Stimulated activated CD4-positive, alpha-beta T cell treated with anti-CD3 and anti-CD28 coated beads, Interleukin-12 subunit alpha, Interleukin-12 subunit beta, amount 100 ng/mL, for 24 hours (primary cell): ENCODE measurements at places on chromosomes 2 and 18.

- DNase-seq: no peak
Observed at GRCh38 chr18:70384181-70384790, 95.4 kb downstream of the SOCS6 start.

- DNase-seq: no peak
Observed at GRCh38 chr2:54486766-54487165, 30.6 kb downstream of the SPTBN1 start.

DNA sequence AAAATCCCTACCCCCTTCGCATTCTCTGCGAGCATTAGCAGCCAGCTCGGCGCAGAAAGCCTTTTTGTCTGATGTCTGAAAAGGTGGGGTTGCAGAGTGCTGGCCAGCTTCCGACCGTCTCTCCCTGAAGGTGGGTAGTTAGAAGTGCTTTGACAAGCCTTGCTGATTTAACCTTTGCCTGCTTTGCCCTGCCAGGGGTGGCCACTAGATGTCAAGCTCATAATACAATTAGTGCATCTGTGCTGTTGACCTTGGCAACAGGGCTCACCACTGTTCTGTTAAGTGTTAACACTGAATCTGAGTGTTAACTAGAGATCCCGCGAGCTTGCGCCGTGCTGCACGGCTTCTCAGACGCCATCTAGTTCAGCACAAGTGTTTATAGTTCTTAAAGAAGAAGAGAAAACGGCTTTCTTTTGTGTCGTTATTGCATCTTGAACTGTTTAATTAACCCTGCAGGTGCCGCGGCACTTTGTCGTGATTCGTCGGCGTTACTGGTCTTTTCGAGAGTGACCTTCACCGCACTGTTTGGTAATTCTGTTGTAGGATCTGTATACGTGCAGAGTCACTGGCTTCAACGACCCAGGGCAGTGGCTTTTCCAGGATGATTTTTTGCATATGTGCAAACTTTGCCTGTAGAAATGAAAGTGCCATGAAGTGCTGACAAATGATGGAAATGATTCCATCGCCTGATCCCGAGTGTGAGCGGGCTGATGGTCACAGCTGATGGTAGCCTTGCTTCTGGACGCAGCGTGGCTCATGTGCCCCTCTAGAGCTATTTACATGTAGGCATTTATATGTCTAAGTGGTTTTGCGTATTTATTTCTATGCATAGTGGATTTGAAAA, 5.5 kb downstream of the SALL3 start:
- no peak for DNase-seq

- DNase-seq: no peak
Observed at GRCh38 chr2:77104554-77104953, 417.6 kb downstream of the LRRTM4 start.

- no peak for DNase-seq
Observed at GRCh38 chr2:239824866-239825704, 200.1 kb downstream of the NDUFA10 start.

DNA sequence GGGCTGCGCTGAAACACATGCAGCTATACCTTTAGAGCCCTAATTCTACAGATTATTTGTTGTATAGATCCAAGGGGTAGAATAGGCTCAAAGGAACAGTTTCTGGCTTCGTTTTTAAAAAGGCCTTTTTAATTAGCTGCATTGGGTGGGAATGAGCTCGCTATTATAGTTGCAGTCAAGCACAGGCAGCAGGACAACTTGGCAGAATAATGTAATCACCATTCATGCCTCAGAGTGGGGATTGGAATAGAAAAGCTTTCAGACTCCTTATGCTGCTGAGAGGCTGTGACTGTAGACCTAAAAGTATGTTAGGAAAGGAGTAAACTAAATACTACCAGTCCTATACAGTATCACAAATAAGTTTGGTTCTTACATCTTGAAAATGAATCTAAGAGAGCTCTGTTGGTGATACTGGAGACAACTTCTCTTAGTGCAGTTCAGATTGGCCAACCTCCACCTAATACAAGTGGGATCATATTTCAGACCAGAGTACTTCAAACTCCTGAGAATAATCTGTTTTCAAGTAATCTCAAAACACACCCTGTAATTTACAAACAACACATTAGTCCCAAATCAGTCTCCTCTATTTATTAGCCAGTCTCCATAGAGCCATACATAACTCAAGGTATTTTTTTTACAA, 121.4 kb downstream of the ANTXR1 start:
- DNase-seq: no peak

DNA sequence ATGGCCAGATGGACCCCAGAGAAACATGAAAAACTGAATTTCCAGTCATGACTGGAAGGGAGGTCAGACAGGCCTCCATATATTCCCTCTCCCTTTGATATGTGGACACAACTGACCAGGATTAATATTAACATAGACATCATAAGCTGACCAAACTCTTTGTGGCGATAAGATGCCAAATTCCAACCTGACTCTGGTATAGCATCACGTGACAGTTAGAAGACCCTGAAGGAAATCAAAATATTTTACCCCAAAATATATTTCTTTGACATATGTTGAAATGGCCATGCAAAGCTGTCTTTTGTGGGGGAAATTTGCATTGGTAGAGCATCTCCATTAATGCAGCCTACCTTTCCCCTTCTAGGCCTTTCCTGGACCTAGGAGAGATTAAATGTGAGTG, 36.7 kb downstream of the ST6GAL2 start:
- DNase-seq: no peak

DNA sequence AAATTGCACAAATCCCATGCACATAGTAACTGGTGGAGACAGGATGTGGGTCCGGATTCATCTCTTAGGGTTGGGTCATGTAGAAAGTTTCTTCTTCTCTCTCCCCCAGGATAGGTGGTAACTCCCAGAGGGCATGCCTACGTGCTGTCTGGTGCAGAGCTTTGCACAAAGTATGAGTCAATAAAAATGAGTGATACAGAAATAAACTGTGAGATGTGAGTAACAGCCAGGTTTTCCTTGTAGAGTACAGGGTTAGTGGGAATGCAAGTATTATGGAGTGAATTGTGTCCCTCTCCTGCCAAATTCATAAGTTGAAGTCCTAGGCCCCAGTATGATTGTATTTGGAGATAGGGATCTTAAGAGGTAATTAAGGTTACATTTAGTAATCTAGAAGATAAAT, 289.4 kb downstream of the ALK start:
- no peak for DNase-seq

DNA sequence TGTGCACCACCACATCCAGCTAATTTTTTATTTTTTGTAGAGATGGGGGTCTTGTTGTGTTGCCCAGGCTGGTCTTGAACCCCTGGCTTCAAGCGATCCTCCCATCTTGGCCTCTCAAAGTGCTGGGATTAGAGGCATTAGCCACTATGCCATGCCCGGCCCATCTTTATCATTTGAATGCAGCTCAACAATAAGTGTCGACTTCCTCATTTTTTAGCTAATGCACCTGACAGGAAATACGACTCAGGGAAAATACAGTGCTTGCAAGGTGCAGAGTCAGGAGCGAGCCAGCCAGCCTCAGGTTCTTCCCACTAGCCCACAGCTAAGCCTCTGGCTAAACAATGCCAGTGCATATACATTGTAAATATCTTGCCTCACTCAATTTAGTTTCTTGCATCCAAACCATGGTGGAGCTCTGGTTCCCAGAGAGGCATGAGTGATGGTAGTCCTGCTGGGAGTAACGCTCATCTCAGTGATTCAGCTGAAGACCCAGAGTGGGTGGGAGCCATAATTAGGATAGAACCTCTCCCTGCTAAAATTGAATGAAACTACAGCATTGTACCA, 135.0 kb downstream of the TGIF1 start:
- no peak for DNase-seq

GRCh38 chr2:105102963-105103421, 65.1 kb downstream of the MRPS9 start:
- no peak for DNase-seq

GRCh38 chr2:99984799-99985515, 157.4 kb downstream of the AFF3 start:
- no peak for DNase-seq

GRCh38 chr18:30094556-30094955, 948.0 kb downstream of the DSC3 start:
- DNase-seq: no peak

DNA sequence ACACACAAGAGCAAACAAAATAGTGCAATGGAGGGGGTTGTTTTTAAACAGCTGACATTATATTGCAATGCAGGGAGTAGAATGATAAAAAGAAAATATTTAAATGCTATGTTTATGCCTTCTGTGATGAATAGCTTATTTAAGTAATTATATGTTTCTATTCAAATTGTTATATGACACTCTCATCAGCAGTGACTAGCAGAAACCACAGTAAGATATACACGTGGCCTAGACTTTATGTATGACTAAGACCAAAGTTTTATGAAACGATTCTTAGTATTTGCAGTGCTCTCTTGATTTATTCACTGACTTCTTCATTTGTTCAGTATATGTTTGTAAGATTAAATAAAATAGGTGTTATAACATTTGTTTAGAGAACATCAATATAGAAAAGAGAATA, 26.1 kb upstream of the C1D start:
- no peak for DNase-seq

- no peak for DNase-seq
Observed at GRCh38 chr2:191250400-191250799, 5.2 kb downstream of the MYO1B start.

DNA sequence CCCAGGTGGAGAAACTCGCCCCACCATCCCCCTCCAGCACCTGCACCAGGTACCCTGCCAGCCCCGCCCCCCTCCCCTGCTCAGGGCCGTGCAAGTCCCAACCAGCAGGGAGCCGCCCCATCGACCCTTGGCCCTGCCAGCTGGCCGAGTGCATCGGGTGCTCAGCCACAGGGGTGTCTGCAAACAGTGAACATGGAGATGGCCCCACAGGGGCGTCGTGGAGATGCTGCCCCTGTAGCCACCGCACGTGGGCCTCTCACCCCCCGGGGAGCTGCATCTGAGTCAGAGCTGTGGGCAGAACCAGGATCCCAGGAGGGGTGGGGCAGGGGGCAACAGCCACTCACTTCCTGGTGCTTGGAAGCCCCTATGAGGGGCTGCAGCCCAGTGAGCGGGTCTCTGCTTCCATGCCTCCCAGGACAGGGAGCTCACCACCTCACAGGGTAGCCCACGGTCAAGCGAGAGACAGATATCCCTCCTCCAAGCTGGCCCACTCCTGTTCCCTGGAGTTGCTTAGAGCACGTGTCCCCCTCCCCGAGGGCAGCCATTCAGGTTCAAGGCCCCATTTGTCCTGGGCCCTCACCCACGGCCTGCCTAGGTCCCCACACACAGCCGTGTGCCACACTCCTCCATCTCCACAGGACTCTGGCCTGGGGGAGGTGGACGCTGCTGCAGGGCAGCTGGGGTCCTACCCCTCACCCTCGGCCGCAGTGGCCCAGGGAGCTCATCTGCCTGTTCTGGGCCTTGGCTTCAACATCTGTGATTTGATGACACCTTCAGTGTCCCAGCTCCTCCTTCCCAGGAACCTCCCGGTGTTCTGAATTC, 1.1 kb upstream of the MAB21L4 start:
- DNase-seq: no peak

DNA sequence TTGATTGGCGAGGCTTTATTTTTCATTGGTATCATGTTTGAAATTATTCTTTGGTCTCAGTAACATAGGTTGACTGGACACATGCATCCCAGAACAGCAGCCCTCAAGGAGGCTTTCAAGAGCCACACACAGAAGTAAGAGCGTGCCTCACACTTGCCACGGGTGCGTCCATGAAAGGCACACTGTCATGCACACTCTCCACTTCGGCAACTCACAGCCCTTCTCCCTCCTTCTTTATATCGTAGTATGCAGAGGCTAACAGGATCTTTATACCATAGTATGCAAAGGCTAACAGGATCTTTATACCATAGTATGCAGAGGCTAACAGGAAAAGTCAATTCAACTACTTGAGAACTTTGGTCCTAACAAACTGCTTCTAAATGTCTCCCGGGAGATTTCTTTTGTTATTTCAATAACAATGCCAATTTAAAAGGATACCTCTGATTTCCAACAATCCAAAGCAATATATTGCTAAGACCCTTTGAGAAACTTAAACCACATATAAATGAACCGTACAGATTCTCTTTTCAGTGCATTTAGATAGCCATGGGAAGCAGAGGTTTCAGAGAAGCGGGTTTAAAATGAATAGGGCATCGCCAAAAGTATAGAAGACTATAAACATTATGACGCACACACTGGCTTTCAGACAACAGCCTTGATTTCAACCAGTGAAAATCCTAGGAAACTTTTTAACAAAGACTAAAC, 26.5 kb upstream of the ZNF516 start:
- no peak for DNase-seq

- no peak for DNase-seq
Observed at GRCh38 chr2:100902817-100903405, 83.0 kb downstream of the NPAS2 start.

DNA sequence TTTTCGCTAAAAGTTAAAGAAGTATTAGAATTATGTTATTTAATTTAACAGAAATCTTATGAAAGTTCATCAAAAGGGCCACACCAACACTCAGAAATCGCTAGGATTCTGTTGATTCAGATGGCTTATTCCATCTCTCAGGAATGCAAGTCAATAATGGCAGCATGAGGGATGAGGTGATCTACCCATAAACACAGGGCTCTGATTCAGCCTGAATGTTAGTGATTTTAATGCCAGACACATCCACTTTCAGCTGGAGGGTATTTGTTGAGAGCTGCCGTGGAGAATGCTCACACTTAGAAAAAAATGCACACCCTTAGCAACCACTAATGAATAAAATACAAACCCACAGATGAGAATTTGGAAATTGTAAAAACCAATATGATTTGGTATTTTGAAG, 173.3 kb upstream of the ERBB4 start:
- no peak for DNase-seq

DNA sequence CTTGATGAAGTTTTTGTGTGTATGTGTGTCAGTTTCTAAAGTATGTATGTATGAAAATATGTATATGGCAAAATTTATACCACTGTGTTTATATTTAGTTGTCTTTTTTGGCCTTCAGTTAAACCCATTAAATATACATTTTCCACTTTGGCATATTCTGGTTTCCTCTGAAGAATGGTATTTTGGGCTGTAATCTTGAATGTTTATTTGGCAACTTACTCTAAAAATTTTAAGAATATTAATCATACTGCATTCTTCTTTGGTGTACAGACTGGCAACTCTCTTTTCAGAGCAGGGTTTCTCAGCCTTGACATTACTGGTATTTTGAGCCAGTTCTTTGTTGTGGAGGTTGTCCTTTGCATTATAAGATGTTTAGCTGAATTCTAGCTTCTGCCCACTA, 27.9 kb upstream of the CCBE1 start:
- DNase-seq: no peak

DNA sequence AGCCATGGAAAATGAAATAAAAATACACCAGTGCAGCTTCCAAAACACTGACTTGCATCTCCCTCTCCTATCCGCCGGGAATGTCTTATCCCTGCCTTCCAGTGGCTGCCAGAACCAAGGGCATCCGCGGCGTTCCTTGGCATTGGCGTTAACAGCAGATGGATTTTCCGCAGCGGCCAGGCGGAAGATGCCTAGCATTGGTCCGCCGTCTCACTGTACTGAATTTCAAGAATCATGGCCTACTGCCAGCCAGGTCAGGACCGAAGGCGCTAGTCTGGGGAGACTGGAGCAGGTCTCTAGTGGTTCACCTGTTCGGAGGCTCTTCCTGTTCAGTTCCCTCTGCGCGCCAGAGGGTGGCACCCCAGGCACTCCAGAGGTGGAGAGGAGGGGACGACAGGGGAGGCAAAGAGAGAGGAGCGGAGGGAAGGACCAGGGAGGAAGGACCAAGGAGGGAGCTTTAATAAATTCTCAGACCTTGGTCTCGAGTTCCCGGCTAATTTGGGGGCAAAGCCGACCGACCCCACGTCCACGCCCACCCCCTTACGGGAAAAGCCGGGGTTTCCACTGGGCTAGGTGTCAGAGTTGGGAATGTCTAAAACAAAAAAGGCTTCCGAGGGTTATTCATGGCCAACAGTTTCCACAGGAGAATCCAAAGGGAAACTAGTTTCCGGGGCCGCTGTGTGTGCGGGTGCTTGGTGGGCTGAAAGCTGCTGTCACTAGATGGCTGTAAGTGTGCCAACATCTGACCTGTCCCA, 3.7 kb upstream of the BCL2L11 start:
- DNase-seq: peak; percentile 51
